ENCODE measurements at places on chromosomes 6 and 20.

DNA sequence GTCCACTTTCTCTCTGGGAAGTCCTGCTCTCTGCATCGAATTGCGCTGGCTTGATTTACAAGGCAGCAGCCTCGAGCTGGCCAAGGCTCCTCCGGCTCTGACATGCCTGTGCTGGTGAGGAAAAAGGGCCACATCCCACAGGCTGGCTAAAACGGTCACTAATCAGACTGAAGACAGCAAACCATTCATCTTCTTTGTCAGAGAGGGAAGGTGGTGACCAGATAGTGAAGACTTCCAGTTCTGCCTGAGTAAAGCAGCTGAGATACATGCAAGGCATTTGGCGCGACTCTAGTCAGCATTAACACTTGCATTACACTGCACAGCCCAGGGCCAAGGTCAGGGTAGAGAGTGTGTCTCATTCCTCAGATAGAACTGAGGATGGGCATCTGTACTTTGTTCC is 203.2 kb upstream of the MAP3K7 start:
- no peak for DNase-seq

DNA sequence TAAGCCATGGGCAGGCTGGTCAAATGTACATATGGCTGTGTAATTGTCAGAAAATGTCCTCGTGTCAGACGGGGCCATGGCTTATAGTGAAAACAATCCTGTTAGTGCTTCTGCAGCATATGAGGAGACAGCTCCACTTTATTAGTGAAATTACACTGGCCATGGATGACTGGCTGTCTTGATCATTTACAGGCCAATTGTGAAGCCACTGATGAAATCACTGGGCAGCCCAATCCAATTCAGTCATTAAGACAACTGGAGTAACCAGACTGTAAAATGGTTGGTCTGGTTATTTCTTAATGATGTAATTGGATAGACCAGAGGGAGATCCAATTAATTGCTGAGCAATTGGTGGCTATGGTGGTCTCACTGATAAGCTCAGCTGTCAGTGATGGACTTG is 749.5 kb downstream of the KIF16B start:
- DNase-seq: no peak

DNA sequence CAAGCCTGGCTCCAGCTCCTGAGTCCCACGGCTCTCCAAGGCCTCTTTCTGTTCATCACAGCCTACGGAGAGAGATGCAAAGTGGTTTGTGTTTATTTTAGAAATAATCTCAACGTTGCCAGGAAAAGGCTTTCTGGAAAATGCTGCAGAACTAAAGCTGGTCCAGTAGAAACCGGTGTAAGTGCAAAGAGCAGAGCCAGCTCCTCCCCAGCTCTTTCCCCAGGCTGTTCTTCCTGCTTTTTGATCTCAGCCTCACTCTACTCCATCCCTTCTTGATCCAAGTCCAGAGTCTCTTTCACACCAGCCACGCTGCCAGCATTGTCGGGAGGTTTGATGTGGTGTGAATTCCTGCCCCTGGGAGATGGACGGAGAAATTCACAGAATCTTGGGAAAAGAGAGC is 69.8 kb downstream of the TMEM170B start:
- no peak for DNase-seq

DNA sequence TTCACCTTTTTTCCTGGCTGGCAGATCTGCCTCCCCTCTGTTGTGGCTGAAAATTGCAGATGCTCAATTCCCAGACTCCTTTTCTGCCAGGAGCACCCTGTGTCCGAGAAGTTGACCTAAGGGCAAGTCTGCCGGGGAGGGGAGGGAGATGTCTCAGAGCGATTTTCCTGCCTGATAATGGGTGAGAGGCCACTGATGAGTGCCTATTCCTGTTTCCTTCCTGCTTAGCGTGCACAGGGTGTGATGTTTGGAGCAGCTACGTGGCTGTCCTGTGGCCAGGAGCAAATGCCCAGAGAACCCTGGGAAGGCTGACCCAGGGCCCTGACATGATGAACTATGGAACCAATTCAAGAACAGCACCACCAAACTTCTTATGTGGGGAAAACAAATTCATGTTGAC is 22.5 kb downstream of the SOX4 start:
- DNase-seq: no peak

GRCh38 chr20:49475292-49476015 is 7.0 kb downstream of the KCNB1 start:
- no peak for DNase-seq
